NCI-H2171 treated with DMSO at 0.1 percent for 48 hours (cell line): ENCODE measurements at places on chromosomes 4 and X.

- DNase-seq = no peak
These were observed 26.9 kb downstream of the UBA6 start for GRCh38 chr4:67674098-67674497.

DNA sequence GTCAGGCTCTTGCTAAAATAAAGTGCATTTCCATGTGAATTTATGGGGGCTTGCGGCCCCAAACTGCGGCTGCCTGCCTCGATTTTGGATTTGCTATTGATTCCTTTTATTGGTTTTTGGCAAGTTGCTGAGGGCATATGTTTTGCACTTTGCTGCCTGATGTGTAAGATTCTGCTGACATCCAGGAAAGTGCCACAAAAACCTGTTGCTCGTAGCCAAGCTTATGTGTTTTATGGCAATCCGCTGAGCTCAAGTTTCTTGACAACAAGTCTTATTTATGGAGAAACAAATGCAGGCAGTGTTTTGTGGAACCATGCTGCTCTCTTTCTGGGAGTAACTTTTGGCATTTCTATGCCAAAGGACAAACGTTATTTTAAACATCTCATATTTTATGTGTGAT, 97.3 kb upstream of the DDIT4L start:
- DNase-seq = no peak

DNA sequence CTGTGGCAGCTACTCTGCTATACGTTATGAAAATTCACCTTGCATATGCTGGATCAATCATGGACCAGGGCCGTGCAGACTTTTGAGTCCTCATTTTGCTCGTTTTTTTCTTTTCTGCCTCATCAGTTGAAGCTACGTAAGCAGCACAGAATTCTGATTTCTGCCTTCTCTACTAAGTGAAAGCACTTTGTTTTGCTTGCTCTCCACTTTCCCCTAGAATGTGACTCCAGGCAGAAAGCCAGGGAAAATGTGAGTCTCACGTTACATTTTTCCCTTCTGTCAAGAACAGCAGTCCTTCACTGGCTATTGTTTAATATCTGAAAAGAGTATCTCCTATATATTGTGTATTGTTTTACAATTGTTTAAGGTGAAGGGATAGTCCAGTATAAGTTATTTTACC, 1840.1 kb downstream of the PCDH7 start:
- DNase-seq = peak; percentile 8

- DNase-seq = no peak
These were observed 46.0 kb upstream of the TEX13A start for GRCh38 chrX:105266456-105266855.

- DNase-seq = no peak
These were observed 1111.2 kb upstream of the ADGRL3 start for GRCh38 chr4:60088807-60089486.
